ENCODE measurements at places on chromosomes 1 and 21.

DNA sequence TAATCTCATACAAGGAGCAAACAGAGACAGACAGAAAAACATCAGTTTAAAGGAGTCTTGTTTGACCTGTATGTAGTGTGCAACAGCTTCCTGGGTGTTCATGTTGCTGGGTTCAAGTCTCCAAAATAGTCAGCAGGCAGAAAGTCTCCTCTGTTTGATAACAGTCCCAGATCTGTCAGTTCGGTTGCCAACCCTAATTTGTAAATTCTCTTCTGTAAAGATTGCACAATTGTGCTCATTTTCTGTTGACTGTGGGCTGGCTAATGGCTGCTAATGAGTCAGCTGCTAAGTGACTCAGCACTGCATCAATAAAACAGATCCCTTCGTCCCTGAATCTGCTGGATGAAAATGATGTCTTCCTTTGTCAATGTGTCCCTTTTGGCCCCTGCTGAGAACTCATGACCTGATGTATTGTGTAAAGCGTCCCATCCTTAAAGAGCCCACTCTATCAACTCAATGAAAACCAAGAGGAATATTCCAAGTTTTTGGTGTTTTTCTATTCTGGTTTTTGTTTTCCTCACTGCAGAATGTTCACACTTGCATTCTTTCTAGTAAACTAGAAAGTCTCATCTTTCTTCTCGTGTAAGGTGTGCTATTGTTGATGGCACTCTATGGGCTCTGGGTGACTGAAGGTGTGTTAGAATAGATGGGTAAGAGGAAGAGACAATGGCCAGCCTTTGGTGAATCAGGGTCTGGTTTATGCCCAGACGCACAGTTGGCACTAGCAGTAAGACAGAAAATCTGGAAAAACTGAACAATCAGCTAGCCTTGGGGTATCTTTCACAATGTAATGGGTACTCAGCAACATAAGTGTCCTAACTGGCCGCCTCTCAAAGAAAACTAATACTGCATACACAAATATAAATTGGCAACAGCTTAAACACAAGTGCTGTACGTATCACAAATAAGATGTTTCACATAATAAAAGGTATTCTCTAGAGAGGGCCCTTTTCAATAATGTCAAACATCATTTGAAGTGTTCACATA lies 75.1 kb upstream of the SIPA1L2 start:
- no peak for DNase-seq

DNA sequence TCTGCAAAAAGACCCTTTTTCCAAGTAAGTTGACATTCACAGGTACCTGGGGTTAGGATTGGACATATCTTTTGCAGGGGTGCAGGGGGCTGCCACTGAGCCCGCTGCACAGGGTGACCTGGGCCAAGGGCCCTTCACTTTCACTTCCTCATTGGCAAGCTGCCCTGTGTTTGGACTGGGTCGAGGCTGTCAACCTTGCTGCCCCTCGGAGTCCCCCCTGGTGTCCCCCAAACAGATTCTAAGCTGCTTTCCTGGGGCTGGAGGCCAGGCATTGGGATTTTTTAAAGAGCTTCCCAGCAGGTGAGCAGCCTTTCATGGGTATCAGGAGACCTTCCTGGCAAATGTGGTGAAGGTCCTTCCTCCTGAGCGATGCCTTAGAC lies 7.9 kb upstream of the UMODL1 start:
- no peak for DNase-seq

DNA sequence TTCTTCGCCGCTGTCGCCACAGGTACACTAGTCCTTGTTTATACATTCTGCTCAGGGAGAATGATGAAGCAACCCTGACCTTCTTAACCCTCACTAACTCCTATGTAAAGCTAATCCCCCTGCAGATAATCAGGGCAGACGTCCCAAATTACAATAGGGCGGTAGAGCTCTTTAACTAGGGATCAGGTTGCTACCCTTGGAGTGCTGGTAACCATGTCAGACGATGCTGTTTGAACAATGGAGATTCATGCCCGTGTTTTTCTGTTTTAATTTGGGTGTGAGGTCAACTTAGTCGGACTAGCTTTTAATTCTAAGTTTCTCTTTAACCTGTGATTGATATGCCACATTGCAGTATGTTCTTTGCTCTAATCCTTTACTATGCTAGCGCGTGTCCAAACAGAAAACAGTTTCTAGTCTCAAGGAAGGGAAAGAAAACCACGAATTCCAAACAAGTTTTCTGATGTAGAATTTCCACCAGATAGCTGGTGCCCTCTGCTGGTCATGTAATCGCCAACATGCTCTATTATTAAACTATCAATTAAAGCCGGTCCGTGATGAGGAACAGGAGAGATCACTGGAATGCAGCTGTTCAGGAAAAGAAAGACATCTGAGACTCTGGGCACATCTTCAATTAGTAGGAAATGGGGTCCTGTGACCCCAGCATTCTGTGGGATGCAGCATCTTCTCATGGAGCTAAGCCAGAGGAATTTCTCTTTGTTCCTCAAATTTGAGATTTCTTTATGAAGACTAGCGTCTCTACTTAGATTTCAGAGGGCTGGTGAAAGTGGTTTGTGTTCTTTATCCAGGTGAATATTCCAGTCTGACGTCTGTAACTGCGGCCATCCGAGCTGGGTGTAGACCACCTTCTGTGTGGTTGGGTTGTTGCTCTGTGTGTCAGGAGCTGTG lies 18.3 kb upstream of the VAMP3 start:
- DNase-seq: peak; percentile 68

DNA sequence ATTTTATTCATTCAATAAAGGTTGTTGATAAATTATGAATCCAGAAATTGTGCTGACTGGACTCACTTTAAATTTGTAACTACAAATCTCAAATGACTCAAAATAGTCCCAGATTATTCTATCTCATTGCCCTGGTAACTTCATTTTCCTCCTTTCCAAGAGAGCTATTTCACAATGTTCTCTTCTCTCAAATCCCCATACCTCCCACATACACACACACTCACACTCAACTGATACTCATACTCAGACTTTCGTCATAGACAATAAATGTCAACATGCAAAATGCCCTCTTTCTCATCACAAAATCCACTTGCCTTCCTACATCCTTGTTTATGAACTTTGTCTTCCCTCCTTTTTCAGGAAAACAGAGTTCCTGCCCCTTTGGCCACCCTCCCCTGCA lies 33.3 kb downstream of the EXTL2 start:
- no peak for DNase-seq

GRCh38 chr1:177786176-177786745 lies 183.6 kb downstream of the SEC16B start:
- no peak for DNase-seq

- no peak for DNase-seq
Measured at GRCh38 chr1:163538667-163539066, 216.9 kb downstream of the NUF2 start.

GRCh38 chr1:202568826-202569225 lies 141.4 kb downstream of the SYT2 start:
- no peak for DNase-seq

Measured in activated CD8-positive, alpha-beta memory T cell treated with anti-CD3 and anti-CD28 coated beads for 24 hours (primary cell).